ENCODE measurements at places on chromosomes 3 and 15.

DNA sequence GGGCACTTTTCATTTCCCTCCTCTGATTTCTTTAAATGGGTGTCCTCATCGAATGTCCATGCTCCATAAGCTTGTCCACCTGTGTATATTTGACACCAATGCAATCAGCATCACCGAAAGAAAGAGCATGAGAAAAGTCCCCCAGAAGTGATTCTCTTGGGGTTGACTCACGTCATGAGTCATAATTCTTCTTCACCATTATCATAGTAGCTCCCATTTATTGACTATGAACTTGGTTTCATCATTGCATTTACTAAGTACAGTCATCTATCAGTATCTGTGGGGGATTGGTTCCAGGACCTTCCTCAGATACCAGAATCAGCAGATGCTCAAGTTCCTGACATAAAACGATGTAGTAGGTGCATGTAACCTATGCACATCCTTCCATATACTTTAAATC, 372.5 kb upstream of the CFAP20DC start:
- no peak for DNase-seq

DNA sequence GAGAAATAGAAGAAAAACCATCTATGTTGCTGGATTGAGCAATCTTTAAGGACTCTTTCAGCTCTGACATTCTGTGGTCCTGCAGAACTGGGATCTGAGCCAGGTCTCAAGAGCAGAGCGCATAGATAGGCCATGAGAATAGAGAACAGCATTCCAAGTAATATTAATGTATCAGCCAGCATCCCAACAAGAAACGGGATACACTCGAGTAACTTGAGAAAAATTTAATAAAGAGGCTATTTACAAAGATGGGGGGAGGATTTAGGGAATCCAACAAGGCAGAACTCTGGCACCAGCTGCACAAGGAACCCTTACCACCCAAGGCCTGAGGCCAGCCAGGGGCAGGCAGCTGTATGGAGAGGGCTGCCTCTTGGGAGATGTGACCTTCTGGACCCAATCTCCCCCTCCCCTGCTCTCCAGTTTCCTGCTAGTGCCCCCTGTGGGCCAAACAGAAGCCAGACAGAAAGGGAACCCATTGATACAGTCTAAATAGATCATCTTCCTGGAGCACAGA, 8.2 kb downstream of the TMOD2 start:
- DNase-seq = no peak

GRCh38 chr3:169774186-169774585, 990 bp downstream of the MYNN start:
- DNase-seq = no peak

GRCh38 chr3:152019508-152019907, 146.1 kb downstream of the SUCNR1 start:
- no peak for DNase-seq

GRCh38 chr15:60993948-60994347, 235.2 kb downstream of the RORA start:
- no peak for DNase-seq

- DNase-seq = no peak
These were observed 38.2 kb downstream of the TRANK1 start for GRCh38 chr3:36906504-36907149.

GRCh38 chr15:47987908-47988532, 132.8 kb upstream of the SLC24A5 start:
- no peak for DNase-seq

DNA sequence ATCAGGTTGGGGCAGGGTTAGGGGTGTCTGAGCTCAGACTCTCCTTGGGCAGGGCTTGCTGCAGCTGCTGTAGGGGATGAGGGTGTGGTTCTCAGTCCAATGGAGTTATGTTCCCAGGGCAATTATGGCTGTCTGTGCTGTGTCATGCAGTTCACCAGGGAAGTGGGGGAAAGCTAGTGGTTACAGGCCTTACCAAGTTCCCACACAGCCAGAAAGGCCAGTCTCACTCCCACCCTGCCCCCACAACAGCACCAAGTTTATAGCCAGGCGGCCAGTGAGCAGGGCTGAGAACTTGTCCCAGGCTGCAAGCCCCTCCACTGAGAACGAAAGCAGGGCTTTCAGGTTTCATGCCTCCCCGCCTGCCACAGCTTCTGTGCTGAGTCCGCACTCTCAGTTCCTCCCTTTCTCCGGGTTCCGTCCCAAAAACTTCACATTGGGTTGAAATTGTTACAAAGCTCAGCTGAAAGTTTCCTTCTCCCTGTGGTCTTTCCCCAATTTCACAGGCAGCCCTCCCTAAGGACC, 19.6 kb upstream of the CPOX start:
- DNase-seq = no peak

GRCh38 chr3:28743831-28744230, 395.2 kb upstream of the AZI2 start:
- DNase-seq = no peak

- no peak for DNase-seq
These were observed 51.0 kb downstream of the PLCL2 start for GRCh38 chr3:16935781-16936180.

GRCh38 chr3:158451405-158452055, 119.5 kb upstream of the MLF1 start:
- no peak for DNase-seq

DNA sequence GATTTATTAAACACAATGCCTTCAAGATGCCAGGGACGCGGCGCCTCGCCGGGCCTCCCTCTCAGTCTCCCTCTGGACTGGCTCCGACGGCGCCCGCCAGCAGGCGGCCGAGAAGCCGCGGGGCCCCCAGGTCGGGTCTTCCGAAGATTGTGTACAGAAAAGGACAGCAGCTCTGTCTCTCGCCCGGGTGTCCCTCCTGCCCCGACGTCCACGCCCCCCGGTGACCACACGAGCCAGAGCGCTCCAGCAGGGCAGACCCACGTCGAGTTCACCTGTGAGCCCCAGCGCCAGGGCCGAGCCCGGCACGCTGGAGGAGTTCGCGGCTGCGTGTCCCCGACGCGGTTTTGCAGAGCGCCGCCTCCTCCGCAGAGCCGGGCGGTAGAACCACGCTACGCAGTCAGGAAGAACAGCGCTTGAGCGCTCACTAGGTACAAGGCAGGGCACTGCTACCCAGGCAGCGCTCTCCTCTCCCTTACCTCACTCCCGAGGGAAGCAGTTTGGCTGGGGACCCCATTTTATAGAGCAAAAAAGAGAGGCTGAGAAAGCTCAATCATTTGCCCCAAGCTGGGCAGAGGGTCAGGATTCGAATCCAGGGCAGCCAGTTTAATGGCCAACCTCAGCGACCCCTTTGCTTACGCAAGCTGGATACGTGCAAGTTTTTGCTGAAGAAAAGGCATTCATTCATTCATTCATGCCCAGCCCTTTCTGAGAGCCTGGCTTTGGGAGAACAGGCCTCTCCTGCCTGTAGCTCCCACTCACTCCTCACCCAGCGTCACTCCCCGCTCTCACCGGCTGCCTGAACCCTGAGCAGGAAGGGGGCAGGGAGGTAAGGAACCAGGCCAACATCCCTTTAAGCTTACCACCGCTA, 3.0 kb upstream of the TLE3 start:
- DNase-seq = peak; percentile 88

DNA sequence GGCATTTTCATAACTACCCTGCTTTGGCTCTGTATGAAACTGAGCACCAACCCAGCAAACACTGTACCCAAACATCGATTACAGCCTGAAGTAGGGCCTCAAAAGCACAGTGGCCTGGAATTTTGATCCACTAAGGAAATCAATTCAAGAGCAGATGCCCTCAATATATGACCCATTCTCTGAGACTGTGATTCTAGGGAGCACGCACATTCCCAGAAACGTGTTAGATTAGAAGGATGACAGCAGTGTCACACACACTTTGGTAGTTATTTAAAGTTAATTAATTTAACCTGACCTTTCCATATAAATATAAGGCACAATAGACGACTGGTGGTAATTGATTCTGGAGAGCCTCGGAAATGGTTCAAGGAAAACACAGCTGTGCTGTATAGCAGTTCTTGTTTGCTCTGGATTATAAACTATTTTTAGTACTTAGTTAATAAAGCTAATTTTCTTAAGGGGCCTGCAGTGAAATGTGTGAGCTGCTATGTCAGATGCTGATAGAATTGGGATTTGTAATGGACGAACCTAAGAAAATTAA, 126.3 kb upstream of the ZNF385D start:
- no peak for DNase-seq

Measured in posterior vena cava (tissue), 2 donors.